ENCODE measurements at places on chromosomes 2 and 18.

DNA sequence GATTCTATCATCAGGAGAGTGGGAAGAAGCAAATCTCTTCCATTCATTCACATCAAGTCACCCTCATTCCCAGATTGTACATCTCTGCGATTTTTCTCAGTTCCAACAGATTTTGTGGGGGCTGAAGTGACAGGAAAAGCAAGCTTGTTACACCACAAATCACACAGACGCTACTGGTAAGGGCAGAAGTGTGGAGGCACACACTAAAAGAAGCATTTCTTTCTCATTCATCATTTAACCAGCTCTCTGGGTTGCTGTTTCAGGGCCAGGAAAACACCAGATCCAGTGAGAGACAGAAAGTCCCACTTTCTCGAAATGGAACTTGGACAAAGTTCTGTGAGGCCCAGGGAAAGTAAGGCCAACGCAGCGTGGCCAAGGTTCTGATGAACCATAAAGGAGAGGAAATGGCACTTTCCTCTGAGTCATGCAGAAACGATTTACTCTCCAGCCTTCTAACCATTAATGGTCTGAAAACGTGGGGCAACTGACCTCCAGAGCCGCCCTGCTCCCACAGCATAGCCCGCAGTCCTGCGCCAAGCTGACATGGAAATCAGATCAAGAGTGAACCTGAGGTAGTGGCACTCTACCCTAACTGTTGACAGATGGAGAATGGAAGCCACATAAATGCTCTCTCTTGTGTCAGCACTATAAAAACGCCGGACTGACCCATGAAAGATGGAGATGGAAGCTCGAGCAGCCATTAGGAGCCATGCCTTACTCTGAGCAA lies 191.0 kb downstream of the C1D start:
- no peaks in the 10 kb centered on the region for H3K36me3 ChIP-seq
- peaks cover 28% of the 10 kb centered on the region for H3K4me1 ChIP-seq
- peak overlapping the region; percentile 85 for H3K27ac ChIP-seq
- peak; percentile 50 for DNase-seq

DNA sequence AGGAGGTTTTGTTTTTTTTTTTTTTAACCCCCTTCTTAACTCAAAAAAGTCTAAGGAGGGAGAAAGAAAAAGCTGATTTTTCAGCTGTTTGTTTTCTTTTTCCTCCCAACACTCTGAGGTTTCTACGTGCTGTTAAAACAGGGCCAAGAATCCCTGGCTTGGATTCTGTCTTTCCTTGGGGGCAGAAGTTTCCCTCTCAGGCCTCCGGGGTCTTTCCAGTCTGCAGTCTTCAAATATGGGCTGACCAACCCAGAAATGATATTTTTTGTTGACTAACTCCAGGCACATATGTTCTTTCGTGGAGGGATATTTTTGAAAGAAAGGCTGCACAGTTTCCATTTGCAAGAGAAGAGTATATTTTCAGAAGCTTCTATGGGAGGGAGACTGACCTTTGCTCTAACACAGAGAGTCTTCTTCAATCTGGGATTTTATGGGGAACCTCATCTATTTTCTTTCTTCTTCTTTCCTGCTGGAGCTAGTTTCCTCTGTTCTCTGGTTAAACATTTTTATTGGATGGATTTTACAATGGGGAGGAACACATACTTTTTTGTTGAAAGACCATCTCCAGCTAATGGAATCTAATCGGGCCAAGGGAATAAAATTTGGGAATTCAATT lies 93.3 kb upstream of the SPRED2 start:
- H3K27me3 ChIP-seq: no peaks in the 10 kb centered on the region
- no peak overlapping the region for H3K4me3 ChIP-seq
- no peaks in the 10 kb centered on the region for H3K4me1 ChIP-seq
- DNase-seq: no peak

DNA sequence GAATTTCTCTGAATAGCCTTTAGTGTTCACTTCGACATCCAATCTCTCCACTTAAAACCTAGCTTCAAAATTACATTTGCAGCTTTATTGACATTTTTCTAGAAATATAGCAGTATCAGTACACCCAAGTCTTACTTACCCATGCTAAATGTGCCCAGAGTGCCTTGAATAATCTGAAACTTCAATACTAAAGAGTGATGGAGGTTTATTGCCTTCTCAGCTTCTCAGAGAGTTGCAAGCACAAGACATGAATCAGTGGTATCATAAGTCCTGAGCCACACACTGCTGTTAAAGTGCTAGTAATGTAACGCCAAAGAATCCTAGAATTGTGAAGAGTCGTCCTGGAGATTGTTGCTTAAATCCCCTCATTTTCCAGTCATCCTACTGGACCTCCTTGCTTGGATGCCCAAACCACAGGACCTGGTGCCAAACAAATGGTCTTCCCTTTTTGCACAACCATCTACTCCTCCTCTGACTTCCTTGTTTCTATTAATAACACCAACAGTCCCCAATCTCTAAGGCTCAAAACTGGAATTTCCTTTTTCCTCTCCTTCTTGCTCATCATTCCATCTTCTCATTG lies 83.2 kb upstream of the SPATS2L start:
- DNase-seq: no peak
- no peaks in the 10 kb centered on the region for H3K27me3 ChIP-seq
- H3K4me1 ChIP-seq: peaks cover 10% of the 10 kb centered on the region
- H3K36me3 ChIP-seq: no peaks in the 10 kb centered on the region

GRCh38 chr2:154046493-154046892 lies 174.8 kb downstream of the GALNT13 start:
- H3K4me3 ChIP-seq: no peak overlapping the region
- DNase-seq: no peak
- H3K27me3 ChIP-seq: no peaks in the 10 kb centered on the region
- no peak overlapping the region for H3K27ac ChIP-seq
- H3K36me3 ChIP-seq: no peaks in the 10 kb centered on the region
- H3K4me1 ChIP-seq: no peaks in the 10 kb centered on the region

DNA sequence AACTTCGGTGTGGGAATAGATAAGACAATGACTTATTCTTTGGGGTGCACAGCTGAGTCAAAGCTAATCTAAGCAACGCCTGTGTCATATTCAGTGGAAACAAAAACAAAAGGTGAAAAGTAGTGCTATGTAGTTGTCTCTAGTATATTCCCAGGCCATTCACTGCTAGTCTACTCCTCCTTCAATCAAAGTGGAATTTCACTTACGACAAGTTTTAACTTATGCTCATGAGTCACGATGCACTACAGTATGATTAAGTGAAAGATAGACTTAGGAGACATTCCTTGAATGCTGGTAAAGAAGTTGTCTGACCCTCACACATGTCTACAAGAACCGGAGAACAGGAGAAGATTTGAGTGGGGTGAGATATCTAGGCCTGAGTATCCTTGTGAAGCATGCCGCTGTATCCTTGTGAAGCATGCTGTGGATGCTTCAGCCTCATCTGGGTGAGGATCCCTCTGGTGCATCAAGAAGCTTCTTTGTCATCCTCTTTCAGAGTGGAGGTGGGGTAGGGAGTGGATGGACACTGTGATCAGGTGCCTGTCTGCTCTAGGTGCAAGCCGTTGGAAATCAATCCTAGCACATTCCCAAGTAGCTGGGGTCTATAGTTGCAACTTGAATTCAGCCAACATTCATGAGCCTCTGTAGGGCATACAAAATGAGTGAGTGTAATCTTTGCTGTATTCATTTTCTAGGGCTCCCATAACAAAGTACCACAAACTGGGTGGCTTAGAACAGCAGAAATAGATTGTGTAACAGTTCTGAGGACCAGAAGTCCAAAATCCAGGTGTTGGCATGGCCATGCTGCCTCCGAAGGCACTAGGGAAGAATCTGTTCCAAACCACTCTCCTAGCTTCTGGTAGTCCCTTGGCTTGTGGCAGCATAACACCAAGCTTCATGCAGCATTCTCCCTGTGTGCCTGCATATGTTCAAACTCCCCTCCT lies 173.5 kb upstream of the FN1 start:
- H3K27ac ChIP-seq: no peak overlapping the region
- no peak for DNase-seq
- no peaks in the 10 kb centered on the region for H3K27me3 ChIP-seq
- H3K36me3 ChIP-seq: no peaks in the 10 kb centered on the region
- H3K4me3 ChIP-seq: no peak overlapping the region
- no peaks in the 10 kb centered on the region for H3K4me1 ChIP-seq

- peaks cover 6% of the 10 kb centered on the region for H3K4me1 ChIP-seq
- no peak overlapping the region for H3K27ac ChIP-seq
- H3K36me3 ChIP-seq: no peaks in the 10 kb centered on the region
- H3K27me3 ChIP-seq: no peaks in the 10 kb centered on the region
- no peak overlapping the region for H3K4me3 ChIP-seq
Measured at GRCh38 chr2:179351057-179351456, 86.4 kb upstream of the SESTD1 start.

DNA sequence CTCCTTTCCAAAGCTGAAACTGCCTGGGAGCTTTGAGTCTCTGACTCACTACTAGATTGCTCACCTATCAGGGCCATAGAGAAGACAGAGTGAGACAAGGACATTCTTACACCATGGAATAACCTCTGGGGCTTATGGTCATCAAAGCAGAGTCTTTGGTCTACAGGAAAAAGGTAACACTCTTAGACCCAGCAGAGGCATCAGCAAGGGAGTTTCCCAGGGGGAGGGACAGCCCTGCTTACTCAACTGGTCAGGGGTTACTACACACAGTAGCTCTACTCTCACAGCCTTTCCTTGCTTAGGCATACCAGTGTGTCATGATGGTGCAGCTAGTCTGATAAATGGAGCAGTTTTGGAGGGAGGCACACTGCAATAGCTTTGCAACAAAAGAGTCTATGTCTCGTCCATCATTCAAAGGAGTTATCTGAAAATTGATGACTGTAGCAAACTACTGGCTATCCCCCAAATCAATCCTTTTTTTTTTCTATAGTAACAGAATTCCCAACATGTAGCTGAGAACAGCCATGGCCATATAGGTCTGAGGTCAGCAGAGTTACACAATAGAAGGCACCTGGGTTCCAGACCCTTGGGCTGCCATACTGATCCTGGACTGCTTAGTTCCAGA lies 22.4 kb upstream of the CD28 start:
- no peaks in the 10 kb centered on the region for H3K27me3 ChIP-seq
- peaks cover 5% of the 10 kb centered on the region for H3K4me1 ChIP-seq
- H3K4me3 ChIP-seq: no peak overlapping the region
- peak; percentile 52 for DNase-seq
- no peaks in the 10 kb centered on the region for H3K36me3 ChIP-seq
- peak overlapping the region; percentile 79 for H3K27ac ChIP-seq

- no peak for DNase-seq
- no peaks in the 10 kb centered on the region for H3K36me3 ChIP-seq
- H3K4me1 ChIP-seq: no peaks in the 10 kb centered on the region
Measured at GRCh38 chr2:117702098-117702497, 112.4 kb upstream of the DDX18 start.

GRCh38 chr2:40244675-40245074 lies 207.2 kb downstream of the SLC8A1 start:
- H3K27ac ChIP-seq: peak overlapping the region; percentile 29
- no peaks in the 10 kb centered on the region for H3K36me3 ChIP-seq
- DNase-seq: peak; percentile 59
- H3K4me3 ChIP-seq: no peak overlapping the region

- DNase-seq: no peak
- no peak overlapping the region for H3K4me3 ChIP-seq
- H3K27me3 ChIP-seq: no peaks in the 10 kb centered on the region
- H3K36me3 ChIP-seq: no peaks in the 10 kb centered on the region
- H3K27ac ChIP-seq: no peak overlapping the region
- H3K4me1 ChIP-seq: peaks cover 25% of the 10 kb centered on the region
Measured at GRCh38 chr18:56326336-56327072, 311.9 kb downstream of the TXNL1 start.

DNA sequence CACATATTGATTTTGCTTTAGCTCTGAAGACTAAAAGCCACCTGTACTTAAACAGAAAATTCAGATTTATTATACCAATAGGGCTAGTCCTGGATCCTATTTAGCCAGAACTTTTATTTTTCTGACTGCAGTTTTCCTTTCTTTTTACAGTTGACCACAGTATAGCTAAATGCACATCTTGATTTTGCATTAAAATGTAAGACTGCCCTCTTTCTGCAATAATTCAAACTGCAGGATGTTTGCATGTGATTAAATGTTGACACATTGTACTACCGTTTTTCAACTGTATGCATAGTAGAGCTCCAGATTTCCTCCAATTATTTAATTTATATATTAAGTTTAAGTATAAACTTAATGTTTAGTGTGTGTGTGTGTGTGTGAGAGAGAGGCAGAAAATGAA lies 1262.9 kb downstream of the SUCLG1 start:
- no peaks in the 10 kb centered on the region for H3K4me1 ChIP-seq
- H3K27me3 ChIP-seq: no peaks in the 10 kb centered on the region
- no peak for DNase-seq
- no peak overlapping the region for H3K4me3 ChIP-seq

GRCh38 chr2:126212735-126213134 lies 443.2 kb upstream of the GYPC start:
- H3K4me3 ChIP-seq: no peak overlapping the region
- H3K27ac ChIP-seq: no peak overlapping the region
- no peak for DNase-seq

DNA sequence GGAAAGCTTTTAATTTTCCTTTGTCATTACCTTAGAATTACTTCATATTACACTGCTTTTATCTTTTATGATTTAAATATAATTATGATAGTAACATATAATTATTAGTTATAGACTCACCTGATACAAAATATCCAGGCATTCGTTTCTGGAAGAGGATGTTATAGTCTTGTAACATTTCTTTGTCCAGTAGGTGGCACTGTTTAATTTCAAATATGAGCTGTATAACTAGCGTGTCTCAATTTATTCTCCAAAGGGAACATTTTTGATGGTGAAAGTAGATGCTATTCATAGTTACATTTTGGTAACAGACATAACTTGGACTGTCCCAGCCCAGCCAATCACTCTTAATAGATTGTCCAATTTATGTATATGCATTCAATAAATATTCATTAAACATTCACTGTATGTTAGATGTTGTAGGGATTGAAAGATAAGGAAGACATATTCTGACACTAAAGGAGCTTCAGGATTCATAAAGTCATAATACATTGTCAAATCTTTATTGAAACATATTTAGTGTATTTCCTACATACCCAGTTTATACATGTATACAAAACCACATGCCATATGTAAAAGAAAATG lies 19.2 kb downstream of the DAW1 start:
- H3K27ac ChIP-seq: no peak overlapping the region
- no peaks in the 10 kb centered on the region for H3K4me1 ChIP-seq
- H3K36me3 ChIP-seq: no peaks in the 10 kb centered on the region
- DNase-seq: no peak
- no peaks in the 10 kb centered on the region for H3K27me3 ChIP-seq
- no peak overlapping the region for H3K4me3 ChIP-seq

DNA sequence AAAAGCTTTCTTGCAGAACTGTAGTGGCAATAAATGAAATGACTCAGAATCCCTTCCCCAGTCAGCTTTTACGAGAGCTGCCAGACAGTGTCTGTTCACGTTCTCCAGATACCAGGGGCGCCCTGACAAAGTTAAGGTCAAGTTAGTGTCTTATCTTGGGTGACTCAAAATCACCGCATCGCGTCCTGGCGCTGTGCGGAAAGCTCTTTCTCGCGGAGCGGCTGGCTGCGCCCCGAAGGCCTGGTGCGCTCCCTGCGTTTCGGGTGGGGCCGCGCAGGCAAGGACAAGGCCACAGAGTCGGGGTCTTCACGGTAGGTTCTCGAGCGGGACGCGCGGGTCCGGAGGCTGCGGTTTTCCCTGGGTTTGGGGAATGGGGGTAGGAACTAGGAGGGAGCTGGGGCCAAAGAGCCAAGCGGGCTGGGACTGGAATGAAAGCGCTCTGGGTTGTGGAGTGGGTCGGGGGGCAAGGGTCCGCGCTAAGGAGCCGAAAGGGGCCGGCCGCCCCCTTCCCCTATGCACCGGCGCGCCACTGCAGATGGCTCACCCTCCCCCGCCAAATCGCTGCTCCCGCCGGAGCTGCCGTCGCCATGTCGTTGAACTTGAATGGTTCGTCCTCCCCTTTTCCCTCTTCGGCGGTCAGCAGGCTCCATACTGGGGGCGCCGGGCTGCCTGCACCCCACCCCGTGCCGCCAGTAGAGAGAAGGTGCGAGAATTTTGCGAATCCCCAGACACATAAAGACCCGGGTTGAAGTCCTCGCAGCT lies 2.6 kb upstream of the HOXD11 start:
- H3K27me3 ChIP-seq: peaks cover 26% of the 10 kb centered on the region
- no peaks in the 10 kb centered on the region for H3K36me3 ChIP-seq

All from tibial artery (tissue), 4 donors.